H9 (cell line): ENCODE measurements at places on chromosomes 3 and 15.

- H3K27me3 ChIP-seq: no peaks in the 10 kb centered on the region
- H3K27ac ChIP-seq: no peak overlapping the region
- DNase-seq: peak; percentile 83
- H3K4me3 ChIP-seq: no peak overlapping the region
Measured at GRCh38 chr15:20341901-20342600, 199.5 kb downstream of the GOLGA6L6 start.

DNA sequence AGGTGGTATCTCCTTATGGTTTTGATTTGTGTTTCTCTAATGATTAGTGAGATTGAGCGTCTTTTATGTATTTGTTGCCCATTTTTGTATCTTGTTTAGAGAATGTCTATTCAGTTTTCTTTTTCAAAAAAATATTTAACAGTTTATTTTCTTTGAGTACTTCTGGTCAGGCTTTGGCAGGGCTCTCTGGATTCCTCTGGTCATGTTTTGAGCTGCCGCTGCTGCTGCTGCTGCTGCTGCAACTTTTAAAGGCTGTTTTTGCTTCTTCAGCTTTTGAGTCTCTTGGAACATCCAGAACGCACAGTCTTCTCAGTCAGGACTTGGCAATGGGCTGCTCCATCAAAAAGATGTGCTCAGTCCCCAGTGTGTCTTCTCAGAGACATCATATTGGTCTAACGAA is 40.1 kb downstream of the REC114 start:
- H3K27ac ChIP-seq: no peak overlapping the region
- no peak overlapping the region for H3K4me3 ChIP-seq
- H3K27me3 ChIP-seq: no peaks in the 10 kb centered on the region
- H3K4me1 ChIP-seq: no peaks in the 10 kb centered on the region

- no peak overlapping the region for H3K4me3 ChIP-seq
- peaks cover 25% of the 10 kb centered on the region for H3K4me1 ChIP-seq
- peak; percentile 79 for DNase-seq
- H3K27me3 ChIP-seq: no peaks in the 10 kb centered on the region
Measured at GRCh38 chr3:170811928-170812591, 57.9 kb downstream of the RPL22L1 start.

DNA sequence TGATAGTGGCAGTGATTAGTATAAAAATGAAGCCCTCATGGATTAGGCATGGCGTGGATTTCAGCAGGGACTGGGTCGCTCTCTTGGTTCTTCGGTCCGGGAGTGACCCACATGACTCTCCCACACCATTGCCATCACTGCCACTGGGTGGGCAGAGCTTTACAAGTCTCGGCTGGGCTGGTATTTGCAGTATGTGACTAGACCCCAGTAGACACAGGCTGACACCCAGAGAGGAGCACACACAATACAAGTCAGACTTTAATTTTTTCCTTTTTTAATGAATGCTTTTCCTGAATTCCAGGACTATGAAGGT is 1.5 kb downstream of the SV2B start:
- DNase-seq: no peak
- no peak overlapping the region for H3K27ac ChIP-seq
- no peaks in the 10 kb centered on the region for H3K4me1 ChIP-seq
- H3K4me3 ChIP-seq: no peak overlapping the region
- no peaks in the 10 kb centered on the region for H3K36me3 ChIP-seq
- peaks cover 35% of the 10 kb centered on the region; the same call in 1 of the 2 replicates for H3K27me3 ChIP-seq
